ENCODE measurements at places on chromosomes 7 and 10.

GRCh38 chr10:131743190-131744151, 157.3 kb upstream of the PPP2R2D start:
- no peak for DNase-seq

DNA sequence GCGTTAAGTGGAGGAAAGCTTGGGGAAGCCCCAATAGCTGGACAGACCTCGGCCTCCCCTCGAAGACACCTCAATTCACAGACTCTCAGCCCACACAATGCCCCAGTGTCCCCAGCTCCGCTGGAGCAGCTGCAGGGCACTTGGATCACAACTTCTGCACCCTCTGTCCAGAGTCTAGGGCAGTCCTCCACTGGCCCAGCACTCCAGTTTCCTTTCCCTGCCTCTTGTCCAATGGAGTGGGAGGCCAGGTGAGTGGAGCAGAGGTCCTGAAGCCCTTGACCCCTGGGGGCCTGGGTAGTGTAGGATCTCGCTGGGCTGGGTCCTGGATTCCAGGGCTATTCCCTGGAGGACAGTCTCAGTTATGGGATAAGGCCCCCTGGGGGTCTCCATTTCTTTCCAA, 11.9 kb downstream of the SFRP5 start:
- no peak for DNase-seq

- no peak for DNase-seq
These were observed 55.7 kb downstream of the KLRG2 start for GRCh38 chr7:139427788-139428187.

DNA sequence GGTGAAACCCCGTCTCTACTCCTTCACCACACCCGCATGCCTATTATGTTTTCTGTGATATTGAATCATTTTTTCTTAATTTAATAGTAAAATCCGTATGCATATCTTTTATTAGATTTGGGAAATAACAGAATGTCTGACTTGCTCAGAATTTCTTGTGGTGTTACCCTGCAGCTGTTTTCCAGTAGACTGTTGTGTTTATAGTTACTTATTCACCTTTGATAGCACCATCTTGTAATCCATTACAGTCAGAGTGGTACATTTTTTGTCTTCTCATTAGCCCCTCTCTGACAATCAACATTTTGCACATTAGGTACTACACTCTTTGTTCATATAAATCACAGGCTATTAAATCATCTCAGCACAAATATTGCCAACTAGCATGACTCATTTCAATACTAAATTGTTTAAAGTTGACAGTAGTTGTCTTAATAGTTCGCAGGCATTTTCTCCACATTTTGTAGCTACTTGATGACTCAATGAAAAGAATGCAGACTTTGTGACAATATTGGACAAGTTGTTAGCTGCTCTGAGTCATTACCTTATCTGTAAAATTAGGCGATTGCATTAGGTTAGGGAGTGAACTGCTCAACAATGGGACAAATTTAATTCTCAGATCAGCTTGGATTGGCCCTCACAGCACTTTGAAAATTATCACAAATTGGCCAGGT, 17.8 kb upstream of the SLC16A12 start:
- DNase-seq: no peak

GRCh38 chr7:34225193-34225592, 319.9 kb downstream of the BMPER start:
- DNase-seq: no peak

- no peak for DNase-seq
These were observed 153.3 kb downstream of the POU6F2 start for GRCh38 chr7:39130857-39131526.

DNA sequence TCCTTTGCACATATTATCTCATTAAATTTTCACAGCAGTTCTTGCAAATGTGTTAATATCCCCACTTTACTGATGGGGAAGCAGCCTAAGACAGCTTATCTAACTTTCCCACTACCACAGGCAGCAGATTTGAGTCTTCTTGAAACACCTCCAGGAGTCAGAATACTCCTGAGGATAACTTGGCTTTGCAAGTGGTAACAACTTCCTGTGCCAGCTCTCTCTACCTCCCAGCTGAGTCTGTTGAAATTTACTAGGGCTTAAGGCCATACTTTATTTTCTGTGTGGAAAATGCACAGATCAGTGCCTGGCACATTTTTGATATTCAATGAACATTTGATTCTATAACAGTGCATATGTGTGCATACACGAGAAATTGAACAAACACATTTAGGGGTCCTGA, 136.1 kb upstream of the COBL start:
- DNase-seq: no peak

DNA sequence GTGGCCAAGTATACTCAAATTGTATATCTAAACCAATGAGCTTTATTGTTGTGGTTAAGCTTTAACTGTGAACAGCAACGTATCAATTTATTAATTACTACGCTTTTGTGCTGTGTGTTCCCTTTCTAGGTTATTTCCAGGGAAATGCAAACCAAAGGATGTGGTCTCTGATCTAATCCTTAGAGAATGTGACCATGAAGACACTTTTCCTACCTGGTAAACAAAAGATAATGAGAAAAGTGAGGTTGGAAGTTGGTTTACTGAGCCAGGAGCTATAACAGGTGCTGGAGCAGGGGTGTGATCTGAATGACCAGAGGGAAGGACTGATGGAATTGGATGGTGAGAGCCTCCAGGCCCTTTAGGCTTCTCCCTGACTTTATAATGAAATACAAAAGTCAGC, 25.4 kb upstream of the CALU start:
- no peak for DNase-seq

DNA sequence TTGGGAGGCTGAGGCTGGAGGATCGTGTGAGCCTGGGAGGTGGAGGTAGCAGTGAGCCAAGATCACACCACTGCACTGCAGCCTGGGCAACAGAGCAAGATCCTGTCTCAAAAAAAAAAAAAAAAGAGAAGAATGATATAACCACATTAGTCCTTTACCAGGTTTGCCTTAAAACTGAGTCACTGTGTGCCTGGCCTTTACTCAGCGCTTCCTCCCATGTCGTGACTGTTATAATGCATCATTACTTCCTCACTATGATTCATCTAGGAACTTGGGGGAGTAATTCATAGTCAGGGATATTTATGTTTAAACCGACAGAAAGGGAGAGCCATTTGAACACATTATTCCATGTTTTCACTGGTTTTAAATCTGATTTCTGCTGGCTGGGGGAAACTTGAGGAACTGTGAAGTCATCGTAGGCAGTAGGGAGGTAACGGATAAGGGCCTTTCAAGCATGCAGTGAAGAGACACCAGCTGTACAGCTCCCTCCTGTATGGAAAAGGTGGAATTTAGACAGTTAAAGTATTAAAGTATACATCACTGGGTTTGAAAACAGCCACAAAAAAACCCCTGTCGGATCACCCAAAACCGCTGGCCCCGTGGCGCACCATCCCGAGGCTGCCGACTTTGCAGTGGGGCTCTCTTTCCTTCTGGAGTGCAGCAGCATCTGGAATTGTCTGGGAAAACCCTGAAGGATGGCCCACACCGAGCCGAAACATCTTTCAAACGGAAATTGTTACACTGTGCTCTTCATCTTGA, 119.8 kb downstream of the NKX6-2 start:
- peak; percentile 34 for DNase-seq

DNA sequence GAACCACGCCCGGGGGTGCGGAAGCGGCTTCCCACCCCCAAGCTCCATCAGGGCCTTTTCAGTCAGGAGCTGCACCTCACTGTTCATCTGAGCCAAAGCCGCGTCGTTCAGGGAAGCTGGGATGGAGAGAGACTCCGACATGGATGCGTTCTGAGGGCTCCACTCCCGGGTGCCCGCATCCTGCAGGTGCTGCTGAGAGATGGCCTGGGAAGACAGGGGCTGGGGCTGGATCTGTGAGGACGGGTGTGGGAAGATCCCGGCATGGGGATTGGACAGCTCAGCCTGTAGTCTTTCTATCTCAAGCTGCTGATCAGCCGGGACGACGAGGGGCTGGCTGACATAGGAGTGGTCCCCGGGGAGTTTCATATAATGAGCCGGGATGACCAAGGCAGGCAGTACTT, 45.0 kb upstream of the NMT2 start:
- DNase-seq: no peak

DNA sequence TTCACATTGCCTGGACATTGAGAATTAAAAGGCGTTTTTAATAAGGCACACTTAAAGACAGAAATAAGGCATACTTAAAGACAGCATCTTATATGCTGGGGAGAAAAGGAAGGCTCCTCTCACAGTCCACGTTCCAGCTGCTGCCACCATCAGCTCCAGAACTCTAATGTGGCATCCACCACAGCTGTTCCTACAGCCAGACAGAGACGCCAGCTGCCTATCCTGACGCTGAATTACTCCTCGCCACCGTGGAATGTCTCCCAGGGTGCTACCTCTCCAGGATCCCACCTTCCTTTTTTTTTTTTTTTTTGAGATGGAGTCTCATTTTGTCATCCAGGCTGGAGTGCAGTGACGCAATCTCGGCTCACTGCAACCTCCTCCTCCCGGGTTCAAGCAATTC, 30.8 kb downstream of the SLC37A3 start:
- no peak for DNase-seq

GRCh38 chr7:121525155-121525819, 129.2 kb upstream of the FAM3C start:
- DNase-seq: no peak
